IPS-NIHi11 (cell line): ENCODE measurements at places on chromosomes 16 and 17.

- peak; percentile 52 for DNase-seq
These were observed 3.3 kb downstream of the COL1A1 start for GRCh38 chr17:50198026-50198669.

- no peak for DNase-seq
These were observed 225.8 kb downstream of the PMP22 start for GRCh38 chr17:15039366-15039765.

- no peak for DNase-seq
These were observed 26.7 kb downstream of the METRNL start for GRCh38 chr17:83106056-83106588.

DNA sequence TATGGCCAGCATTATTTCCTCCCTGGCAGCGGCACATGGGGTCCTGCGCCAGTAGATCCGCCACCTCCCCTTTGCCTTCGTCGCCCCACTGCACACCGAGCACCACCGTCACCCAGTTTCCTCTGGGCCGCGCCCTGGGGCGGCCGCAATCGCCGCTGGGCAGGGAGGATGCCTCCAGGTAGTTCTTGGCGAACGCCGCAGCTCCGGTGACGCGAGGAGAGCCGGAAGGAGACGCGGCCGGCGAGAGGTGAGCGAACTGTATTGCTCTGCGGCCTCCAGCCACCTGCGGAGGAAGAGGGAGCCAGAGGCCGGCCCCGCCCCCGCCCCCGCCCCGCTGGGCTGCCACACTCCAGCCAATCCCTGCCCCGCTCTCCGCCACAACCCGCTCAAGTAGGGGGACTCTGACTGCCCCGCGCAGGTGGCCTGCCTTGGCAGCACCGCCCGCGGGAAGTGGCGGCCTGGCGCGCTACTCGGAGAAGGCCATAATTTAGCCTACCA lies 11.8 kb upstream of the SLFN13 start:
- peak; percentile 96 for DNase-seq

DNA sequence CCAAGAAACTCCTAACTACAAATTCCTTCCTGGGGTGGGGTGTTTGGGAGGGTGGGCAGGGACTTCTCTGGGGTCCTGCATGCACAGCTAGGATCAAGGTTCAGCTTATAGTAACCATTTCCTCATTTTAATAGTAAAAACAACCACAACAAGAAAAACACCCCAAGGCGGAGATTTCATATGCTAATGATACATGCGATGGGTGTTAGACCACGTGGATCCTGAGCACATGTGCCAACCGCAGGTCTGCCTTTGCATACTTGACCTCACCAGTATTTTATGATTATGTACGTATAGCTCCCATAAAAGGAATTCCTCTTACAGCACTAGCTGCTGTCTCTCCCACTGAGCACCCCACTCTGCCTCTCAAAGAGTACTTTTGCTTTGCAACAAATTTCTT lies 1.9 kb downstream of the KRTAP4-11 start:
- DNase-seq, result no peak

DNA sequence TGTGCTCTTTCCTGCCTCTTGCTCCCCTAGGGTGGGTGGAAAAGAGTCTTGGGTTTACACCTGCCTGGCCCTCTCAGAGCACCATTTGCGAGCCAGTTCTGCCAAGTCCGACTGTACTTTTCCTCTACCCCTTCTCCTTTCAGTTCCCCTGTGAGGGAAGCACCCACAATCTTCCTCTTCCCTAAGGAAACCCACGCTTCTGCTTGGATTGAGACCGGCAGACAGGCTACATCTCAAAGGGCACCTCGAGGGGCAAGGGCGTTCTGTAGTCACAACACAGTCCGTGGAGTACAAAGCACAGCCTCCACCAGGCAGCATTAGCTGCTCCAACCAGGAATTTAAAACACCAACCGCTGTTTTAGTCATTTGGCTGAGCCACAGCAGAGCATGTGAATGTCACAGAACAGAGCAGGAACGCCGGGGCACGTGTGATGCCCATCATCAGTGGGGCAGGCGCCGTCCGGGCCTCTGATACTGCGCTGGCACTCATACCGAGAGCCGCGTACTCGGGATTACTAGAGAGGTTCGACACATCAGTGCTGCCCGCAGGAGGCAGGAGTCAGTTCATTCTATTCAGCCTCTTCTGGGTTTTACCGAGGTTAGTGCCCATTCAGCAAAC lies 13.7 kb upstream of the MNT start:
- no peak for DNase-seq
